Activated CD4-positive, alpha-beta memory T cell treated with anti-CD3 and anti-CD28 coated beads, Interleukin-2, amount 10 ng/mL, durations not matched to agents 7 days and 5 days (primary cell): ENCODE measurements at places on chromosomes 4 and X.

GRCh38 chrX:13697455-13697854 lies 8.5 kb downstream of the RAB9A start:
- DNase-seq, result no peak

DNA sequence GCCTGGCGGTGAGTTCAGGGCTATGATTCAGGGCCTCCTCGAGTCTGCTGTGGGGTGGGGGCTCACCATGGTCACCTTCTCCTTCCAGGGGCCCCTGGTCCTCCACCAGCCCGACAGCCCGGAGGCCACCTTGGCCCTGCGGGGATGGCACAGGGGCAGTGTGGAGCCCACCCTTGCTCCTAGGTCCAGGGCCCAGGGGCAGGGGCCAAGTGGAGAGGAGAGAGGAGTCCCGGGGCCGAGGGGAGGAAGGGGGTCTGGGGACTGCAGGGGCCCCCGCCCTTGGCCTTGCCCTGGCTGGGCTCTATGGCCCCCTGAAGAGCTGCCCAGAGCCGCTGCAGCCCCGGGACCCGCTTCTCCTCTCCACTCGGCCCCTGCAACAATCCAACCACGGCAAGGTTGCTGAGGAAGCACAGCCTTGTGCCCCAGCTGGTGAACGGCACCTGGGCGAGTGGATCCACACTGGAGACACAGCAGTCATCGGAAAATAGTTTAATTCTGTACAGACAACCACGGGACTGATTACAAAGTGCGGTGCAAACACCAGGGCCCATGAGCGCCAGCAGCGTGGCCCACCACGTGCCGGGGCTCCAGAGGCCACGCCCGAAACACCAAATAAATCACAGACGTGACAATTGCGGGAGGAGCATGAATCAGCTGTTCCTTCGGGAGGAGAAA lies 23.0 kb upstream of the CPLX1 start:
- DNase-seq, result no peak

DNA sequence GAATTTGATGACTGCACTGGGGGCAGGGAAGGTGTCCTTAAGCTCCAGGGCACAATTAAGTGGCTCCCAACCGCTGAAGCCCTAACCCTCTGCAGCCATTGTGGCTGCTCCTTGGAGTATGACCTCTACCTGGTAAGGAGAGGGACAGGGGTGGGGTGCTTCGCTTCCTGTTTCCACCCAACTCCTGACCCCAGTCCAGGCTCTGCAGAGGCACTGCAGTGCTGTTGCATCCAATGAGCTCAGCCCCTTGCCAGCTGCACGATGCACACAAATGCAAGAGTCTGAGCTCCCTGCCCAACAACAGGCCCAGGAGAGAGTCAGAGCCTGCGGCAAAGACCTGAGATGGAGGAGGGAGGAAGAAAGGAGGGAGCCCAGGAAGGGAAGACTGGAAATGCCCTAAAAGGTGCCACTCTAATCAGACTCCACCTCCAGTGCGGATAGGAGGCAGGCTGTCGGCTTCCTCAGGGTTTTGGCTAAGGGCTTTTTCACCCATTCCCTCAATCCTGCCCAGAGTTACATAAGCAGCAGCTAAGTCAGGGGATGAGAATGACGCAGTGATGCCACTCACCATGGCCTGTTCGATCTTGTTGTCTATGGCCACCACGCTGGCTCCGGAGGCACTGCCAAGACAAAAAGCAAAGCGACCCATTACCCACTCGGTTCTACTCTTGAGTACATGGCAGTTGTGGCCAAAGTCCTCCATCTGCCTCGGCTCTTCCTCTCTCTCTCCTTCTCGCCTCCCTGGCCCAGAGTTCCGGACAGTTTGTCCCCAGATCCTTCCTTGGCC lies 60.1 kb downstream of the TSC22D3 start:
- peak; percentile 21 for DNase-seq

DNA sequence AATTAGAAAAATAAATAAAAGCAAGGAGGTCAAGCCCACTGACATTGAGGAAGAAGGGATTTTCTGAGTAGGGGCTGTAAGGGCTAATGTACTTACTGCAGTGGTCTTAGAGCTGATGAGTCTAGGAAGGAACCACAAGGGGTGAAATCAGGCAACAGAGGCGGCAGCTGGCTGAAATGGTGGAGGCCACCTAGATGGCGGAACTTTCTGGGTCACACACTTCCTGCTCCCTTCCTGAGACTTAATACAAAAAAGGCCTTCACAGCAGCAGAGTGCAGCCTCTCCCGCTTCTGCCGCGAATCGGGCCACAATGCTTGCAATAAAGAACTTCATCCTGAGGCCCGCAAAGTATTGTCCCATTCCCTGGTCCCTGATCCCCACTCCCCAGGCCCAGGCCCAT lies 15.4 kb downstream of the SNX12 start:
- DNase-seq, result no peak

GRCh38 chrX:110143454-110144210 lies 140.7 kb downstream of the TMEM164 start:
- no peak for DNase-seq

DNA sequence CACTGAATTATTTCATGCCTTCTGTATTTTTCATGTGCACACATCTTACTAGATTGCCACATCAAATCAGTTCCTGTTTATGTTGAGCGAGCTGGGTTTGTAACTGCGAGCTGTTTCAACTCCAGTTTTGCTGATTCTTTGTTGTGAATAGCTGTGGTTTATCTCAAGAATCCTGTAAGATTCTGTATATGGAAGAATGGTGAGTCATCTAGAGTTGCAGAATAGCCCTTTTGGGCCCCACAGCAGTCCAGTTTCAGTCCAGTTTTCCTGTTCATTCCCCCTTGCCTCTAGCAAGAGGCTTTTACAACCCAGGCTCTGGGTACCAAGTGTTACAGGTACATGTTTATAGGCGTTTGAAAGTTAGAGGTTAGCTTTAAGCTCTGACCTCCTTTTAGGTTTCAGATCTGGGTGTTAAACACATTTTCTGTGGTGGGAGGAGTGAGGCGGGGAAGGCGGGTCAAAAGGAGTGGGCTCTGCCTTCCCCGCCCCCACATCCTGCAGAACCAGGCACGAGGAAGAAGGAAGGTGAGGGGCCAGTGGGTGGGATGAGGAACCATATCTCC lies 32.7 kb downstream of the TBC1D14 start:
- peak; percentile 61 for DNase-seq
